ENCODE measurements at places on chromosomes 11 and 22.

- DNase-seq = no peak
Observed at GRCh38 chr11:77284476-77285468, 16.7 kb downstream of the GDPD4 start.

DNA sequence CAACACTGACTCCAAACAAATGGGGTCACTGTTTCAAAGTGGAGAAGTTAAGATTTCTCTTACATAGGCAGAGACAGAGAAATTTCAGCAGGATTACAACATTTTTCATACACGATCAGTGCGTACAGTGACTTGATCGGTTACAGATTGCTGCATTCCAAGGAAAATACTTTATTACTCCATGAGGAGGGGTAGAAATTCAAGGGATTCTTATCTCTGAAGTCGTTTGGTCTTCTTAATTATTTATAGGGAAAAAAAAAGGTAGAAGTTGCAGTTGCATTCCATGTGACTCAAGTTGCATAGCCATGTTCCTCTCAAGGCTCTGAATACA, 10.7 kb upstream of the SMIM38 start:
- DNase-seq = peak; percentile 66

- DNase-seq = no peak
Observed at GRCh38 chr11:61581931-61582330, 1.1 kb upstream of the SYT7 start.

DNA sequence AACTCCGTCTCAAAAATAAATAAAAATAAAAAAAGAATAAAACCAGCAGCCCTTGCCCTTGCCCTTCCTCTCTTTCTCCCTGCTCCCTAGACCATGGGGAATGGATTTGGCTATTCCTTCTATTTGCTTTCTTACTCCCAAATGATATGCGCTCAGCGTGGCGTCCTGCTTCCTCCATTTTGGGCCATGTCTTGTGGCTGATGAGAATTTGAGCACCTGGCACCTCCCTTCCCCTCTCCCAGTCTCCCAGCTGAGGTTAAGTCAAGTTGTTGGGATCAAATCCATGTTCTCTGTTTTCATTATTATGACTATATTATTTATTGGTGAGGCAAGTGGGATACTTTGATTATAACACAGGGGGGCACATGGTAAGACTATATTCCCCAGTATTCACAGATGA, 10.8 kb upstream of the CTTN start:
- no peak for DNase-seq

DNA sequence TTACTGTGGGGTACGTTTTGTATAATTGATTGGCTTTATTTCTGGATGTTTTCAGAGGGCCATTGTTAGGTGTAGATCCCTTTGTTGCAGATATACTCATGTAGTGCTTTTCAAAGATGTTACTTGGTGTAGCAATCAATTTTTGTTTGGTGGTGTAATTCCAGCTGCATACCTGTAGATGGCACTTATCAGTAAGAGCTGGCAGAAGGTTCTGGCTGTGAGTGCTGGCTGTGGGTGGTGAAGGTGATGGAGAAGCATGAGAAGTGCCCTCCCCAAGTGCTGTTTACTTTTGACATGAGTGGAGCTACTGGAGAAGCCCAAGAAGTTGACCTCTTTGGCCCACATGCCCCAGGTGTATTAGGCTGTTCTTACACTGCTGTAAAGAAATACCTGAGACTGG, 1074.9 kb downstream of the FAM181B start:
- DNase-seq = no peak

- DNase-seq = no peak
Observed at GRCh38 chr11:416757-417621, 2.2 kb upstream of the SIGIRR start.

GRCh38 chr11:60314635-60315321, 12.3 kb upstream of the MS4A6E start:
- no peak for DNase-seq

DNA sequence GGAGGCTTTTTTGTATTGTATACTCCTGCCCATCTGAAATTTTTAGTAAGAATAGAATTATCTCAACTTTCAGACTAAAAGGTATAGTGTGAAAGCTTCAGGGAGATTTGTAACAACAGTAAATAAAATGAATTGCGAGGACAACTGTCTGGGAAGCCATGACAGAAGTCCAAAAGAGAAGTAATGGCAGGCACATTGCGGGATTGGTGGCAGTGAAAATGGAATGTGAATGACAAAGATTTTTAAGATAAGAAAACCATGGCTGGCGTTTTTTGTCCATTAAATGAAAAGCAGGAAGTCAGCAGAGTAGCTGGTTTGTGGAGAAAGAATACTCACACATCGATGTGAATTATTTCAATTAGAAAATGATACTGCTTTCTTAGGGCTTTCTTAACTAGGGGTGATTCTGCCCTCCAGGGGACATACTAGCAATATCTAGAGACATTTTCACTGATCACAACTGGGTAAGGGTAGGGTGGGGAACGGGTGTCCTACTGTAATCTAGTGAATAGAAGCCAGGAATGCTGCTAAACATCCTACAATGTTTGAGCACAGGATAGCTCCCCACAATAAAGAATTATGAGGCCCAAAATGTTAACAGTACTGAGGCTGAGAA, 1.6 kb downstream of the NPAT start:
- DNase-seq = no peak

DNA sequence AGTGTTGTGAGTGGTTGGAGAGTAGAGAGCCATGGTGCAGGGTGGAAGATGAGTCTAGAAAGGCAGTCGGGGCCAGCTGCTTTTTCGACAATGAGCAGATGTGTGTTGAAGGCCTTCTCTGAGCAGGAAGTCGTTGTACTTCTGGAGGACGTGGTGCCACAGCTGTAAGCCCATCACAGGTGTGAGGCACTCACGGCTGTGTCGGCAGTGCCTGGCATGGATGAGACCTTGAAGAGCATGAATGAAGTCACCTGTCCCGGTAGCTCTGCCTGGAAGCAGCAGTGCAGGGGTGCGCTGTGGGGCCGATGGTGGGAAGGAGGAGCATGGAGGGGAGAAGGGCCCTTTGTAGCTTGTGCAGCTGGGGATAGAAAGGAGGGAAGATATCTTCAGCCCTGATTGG, 165.2 kb downstream of the PKNOX2 start:
- no peak for DNase-seq

- DNase-seq = no peak
Observed at GRCh38 chr22:33859311-33859710, 61.0 kb downstream of the LARGE1 start.

DNA sequence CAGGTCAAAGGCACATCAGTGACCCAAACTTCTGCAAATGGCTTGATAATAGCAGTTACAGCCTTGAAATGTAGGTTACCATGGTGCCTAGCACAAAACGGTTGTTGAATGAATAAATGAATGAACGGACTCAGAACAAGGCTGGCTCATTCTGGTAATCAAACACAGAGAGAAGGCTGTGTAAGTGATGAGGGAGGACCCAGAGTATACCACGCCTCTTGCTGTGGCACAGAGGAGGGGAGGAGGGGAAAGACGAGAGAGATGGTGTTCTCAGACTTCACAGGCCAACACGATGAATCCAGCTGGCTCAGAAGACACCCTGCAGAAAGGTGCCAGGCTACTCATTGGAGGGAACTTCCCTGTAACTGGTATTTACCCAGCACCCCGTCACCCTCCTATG, 38.3 kb downstream of the PC start:
- no peak for DNase-seq

GRCh38 chr22:46696614-46697013, 41.4 kb downstream of the CERK start:
- DNase-seq = no peak

GRCh38 chr11:14642873-14643696, 519 bp upstream of the PDE3B start:
- no peak for DNase-seq

- no peak for DNase-seq
Observed at GRCh38 chr22:30523646-30524489, 18.4 kb upstream of the SEC14L4 start.

Data from fibroblast of skin of left biceps (primary cell).